ENCODE measurements at places on chromosomes 1 and 21.
A peak's percentile ranks its signal among the peaks of the same experiment; 100 is the strongest.

- no peak for DNase-seq
Observed at GRCh38 chr1:71804140-71804539, 478.2 kb downstream of the NEGR1 start.

- no peak for DNase-seq
Observed at GRCh38 chr21:29465546-29465945, 166.8 kb downstream of the BACH1 start.

DNA sequence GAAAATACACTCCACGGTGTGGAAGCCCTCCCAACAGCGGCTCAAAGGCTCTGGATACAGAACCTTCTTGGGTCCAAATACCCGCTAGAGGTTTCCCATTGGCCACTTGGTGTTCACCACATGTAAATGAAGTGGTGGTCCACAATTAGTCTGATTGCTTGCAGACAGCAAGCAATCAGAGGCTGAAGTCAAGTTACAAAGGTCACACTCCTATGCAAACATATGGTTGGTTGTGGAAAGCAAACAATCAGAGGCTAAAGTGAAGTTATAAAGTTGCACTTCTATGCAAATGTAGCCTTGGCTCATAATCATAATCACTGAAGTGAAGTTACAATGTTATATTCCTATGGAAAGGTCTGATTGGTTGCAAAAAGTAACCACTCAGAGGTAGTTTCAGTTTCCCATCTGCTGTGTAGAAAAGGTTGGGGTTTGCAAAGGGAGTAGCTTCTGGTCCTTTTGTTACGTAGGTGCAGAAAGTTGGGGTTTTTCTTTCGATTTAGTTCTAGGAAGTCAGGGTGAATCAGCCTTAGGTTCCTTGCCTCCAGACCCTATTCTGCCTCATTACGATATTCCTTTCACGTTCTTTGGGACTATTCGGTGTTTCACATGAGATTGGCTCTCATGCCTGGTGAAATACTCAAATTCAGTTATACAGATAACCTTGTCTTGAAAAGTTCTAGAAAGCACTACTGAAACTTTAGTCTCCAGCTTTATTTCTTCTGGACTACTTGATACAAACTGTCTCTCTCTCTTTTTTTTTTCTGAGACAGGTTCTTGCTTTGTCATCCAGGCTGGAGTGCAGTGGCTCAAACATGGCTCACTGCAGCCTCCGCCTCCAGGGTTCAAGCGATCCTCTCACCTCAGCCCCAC lies 36.7 kb upstream of the MTF2 start:
- peak; percentile 71 for DNase-seq

GRCh38 chr1:26290882-26291261 lies 11.0 kb downstream of the SH3BGRL3 start:
- DNase-seq = no peak

GRCh38 chr1:171844381-171844780 lies 3.1 kb downstream of the DNM3 start:
- DNase-seq = no peak

GRCh38 chr1:76593618-76594017 lies 273.7 kb upstream of the ST6GALNAC5 start:
- no peak for DNase-seq

DNA sequence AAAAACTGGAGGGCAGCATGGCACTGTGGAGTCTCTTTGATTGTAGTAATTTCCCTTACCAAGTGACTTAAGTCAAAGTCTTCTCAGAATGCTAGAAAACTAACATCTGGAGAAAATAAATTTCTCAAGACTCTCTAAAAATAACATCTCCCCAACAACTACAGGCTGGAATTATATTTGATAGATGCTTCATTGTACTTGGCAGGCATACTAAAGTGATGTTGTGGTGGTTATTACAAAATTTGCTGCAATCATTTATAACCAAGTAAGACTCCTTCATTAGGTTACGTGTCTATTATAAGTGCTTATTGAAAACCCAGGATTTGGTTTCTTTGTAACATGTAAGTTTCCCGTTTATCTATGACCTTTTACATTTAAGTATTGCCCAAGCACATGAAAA lies 132.9 kb upstream of the NRIP1 start:
- DNase-seq = no peak

DNA sequence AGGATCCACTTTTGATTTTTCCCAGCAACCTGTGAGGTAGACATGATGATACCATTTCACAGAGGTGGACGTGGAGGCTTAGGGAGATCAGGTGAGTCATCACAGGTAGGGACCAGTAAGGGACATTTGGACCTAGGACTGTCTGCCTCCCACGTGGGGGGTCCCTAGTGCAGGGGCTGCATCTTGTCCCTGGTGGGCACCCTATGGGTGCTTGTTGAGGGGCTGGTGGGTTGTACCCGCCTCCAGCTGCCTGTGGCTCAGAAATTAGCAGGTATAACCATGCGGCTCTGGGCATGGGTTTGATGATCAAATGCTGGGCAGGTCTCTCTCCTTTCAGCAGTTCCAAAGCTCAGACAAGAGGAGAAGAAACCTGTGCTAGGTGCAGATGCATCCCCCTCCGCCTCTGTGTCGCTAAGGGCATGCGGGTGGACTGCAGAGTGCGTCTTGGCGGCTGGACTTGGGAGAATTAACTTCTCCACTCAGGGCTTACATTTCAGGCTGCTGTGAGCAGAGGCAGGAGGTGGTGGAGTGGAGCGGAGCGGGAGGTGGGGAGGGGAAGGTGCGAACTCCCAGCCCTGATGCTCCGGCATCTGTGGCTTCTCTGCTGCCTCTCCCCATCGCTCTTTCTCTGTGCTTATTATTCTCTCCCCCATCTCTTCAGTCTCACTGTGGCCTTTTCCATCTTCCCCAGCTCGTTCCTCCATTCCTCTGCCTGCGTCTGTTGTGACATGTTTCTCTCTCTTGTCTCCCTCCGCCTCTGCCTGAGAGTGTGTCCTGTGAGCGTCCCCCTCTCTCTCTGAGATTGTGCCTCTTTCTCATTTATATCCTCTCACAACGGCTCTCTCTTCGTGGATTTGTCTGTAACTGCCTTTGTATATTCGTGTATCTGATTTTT lies 146.8 kb downstream of the PTPRU start:
- no peak for DNase-seq

- no peak for DNase-seq
Observed at GRCh38 chr1:109931189-109931731, 20.6 kb downstream of the CSF1 start.

DNA sequence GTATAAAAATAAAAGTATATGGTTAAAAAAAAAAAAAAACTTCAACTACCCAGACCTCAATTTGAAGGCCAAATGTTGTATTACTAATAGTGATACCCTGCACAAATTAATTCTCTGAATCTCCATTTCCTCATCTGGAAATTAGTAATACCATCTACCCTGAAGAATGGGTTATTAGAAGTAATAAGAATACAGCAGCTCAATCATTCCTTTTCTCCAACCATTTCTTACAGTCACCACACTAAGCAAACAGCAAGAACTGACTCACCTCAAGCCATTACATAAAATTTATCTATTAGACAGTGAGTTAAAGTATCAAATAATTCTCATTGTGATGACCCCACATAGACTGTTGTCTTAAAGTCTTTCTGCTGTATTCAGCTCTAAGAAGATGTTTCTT lies 39.6 kb downstream of the RERE start:
- DNase-seq = no peak

DNA sequence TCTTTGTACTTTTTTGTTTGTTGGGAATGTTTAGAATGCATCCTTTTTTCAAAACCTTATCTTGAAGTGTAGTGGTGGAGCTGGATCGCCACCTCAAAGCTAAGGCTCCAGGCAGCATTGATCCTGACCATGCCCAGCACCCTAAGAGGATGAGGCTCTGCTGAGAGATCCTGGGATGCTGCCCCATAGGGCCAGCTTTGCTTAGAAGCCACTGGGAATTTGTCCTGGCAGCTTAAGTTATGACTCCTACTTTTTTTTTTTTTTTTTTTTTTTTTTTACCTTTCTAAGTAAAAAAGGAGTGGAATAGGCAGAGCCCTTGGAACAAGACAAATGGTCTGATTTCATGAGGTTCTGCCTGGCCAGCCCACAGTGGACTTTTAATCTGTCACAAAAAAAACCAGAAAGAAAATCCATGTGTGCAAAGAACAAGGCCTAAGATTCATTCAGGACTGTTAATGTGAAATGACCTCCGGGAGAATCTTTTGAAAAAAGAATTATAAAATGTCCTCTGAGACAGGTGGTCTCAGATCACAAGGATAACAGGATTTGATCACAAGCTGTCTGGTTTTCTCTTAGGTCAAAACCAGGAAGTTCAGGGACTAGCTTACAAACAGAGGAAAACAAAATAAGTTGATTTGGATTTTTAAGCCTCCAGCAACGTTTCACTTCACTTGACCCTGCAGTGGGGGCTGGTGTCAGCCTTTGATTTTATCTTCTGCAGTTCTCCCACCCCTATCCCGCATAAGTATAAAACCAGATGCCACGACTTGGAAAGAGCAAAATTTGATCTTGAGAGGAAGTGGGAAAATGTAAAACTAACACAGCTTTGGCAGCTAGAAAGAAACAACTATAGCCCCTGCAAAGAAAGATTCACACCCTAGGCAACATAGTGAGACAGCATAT lies 25.9 kb upstream of the RAP1A start:
- no peak for DNase-seq

GRCh38 chr1:163561580-163562295 lies 240.0 kb downstream of the NUF2 start:
- no peak for DNase-seq

DNA sequence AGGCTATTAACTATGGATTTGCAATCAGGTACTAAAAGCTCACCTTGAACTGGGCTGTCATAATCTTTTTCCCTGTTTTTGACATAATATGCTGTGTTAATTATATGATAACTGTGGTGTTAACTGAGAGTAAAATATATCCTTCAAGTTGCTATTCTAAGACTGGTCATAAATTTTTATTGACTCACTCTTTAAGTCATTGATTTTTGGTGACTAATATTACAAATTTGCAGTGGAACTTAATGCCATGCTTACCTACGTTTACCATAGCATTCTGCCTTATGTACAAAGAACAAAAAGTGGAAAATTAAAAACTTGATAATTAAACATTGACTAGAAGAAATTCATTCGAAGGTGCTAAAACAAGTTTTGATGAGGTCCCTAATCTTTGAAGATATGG lies 872.4 kb downstream of the BRINP3 start:
- no peak for DNase-seq

- no peak for DNase-seq
Observed at GRCh38 chr1:205981257-205981656, 21.9 kb downstream of the RAB7B start.

DNA sequence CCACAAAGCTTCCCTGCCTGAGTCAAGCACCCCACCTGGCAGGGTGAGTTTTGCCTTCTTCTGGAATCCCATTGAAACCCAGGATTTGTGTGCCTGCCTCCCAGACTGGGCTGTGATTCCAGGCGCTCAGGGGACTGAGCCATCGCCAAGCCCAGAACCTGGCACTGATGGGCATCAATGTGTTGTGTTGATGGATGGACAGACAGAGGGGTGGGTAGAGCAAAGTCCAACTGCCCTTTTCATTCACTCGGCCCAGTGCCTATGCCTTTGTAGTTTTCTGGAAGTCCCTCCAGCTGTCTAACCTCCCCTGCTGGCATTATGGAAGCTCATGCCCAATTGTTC lies 66.0 kb upstream of the LAPTM5 start:
- DNase-seq = no peak

All from naive thymus-derived CD8-positive, alpha-beta T cell (primary cell).